Fibroblast of upper back skin (primary cell): ENCODE measurements at places on chromosomes 3 and 15.
A peak's percentile ranks its signal among the peaks of the same experiment; 100 is the strongest.

GRCh38 chr3:14522768-14523167 lies 17.4 kb downstream of the GRIP2 start:
- DNase-seq = no peak

DNA sequence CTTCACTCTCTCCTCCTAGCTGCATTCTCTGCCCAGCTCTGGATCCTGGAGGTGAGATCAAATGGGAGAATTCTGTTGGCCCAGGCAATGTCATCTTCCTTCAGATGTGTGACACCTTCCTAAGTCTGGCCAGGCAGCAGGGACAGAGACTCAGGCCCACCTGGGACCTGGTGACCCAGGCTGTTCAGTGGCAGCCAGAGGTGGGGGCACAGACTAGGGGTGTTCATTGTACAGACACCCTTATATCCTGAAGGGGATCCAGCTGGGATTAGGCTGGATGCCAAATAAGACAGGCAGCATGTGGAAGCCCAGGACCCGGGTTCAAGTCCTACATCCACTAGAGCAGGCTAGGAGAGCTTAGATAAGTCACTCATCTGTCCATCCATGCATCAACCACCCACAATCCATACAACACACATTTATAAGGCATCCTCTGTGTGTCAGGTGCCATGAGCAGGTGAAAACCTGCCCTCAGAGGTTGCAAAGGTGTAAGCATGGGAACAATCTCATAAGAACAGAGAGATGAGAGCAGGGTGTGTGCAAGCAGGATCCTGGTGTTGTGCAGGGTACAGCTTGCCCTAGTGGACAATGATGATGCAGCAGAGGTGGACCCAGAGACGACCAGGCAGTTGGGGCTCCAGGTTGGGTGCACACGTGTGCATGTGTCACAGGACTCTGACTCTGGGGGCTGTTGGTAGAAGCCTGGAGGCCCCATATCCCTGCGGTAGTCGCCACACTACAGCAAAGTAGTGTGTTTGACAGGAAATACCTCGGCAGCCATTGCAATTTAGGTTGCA lies 18.3 kb upstream of the RPL29 start:
- no peak for DNase-seq

GRCh38 chr3:79354179-79354688 lies 413.6 kb downstream of the ROBO1 start:
- DNase-seq = peak; percentile 27

DNA sequence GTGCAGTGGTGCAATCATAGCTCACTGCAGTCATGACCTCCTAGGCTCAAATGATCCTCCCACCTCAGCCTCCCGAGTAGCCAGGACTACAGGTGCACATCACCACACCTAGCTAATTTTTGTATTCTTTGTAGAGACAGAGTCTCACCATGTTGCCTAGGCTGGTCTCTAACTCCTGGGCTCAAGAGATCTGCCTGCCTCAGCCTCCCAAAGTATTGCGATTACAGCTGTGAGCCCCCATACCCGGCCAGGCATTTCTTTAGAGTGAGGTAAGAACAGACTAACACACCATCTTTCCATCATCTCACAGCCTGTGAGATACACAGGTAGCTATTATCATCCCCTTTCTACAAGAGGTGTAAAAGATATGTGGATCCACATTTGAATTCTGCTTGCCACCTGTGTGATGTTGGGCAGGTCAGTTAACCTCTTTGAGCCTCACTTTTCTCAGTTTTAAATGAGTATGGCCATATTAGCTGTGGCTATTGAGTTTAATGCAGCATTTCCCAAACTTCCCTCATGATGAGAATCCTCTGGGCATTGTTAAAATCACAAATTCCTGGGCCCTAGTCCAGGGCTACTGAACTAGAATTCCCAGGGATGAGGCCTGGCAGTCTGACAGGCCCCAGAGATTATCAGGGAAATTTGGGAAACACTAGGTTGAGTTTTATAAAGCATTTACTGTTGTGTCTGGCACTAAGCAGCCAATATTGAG lies 46.0 kb downstream of the ANP32A start:
- peak; percentile 68 for DNase-seq

DNA sequence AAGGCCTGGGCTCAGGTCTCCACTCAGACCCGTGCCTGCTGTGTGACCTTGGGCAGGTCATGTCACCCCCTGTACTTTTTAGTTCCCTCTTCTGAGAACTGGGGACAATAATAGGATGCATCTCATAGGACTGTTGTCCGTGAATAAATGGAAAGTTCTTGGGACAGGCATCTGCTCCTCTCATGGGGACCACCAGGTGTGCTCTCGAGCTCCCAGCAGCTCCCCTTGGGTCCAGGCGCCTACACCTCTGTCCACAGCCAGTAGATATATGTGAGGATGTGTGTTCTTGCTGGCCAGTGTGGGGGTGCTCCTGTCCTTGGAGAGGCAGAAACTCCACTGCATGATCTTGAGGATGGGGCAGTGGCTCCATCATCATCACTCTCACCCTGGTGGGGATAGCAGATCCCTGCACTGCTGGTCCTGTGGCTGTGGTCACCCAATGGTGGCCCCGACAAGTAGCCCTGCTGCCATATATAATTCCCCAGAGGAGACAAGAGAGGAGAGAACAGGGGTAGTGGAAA lies 257.6 kb upstream of the TLE3 start:
- no peak for DNase-seq

- peak; percentile 75 for DNase-seq
These were observed 56.1 kb upstream of the PLXNA1 start for GRCh38 chr3:126926684-126927400.

DNA sequence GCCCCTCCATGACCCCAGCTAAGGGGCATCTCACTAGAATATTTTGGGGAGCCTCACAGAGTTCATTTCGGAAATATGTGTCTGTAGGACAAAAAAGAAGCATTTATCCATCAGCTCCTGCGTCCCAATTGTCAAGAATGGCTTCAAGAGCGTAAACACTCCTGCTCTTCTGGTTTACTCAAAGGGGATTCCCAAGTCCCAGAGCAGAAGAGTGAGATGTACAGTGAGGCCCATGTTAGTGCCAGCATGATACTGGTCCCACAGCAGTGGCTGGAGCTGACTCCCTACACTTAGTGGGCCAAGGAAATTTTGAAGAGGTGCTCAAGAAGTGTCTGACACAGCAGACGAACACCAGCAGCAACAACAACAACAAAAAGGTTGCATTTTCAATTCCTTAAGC lies 34.9 kb upstream of the ARL8B start:
- no peak for DNase-seq

GRCh38 chr15:58165661-58166060 lies 27.5 kb downstream of the AQP9 start:
- DNase-seq = peak; percentile 37

DNA sequence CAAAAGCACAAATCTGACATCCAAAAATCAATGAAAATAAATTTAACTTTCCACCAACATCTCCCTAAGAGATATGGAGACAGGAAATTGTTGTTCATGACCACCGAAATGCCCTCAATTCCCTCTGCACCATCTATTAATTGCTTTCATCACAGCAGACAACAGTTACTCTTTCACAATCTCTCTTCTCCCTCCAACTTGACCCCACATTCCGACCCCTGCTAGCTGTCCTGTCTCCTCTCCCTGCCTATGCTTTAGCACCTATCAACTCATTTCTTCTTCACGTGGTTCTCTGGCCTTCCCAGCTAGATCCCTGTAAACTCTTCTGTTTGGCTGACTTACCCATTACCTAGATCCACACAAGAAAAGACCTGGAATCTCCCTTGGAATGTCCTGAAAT lies 173.9 kb upstream of the ADAMTS9 start:
- DNase-seq = peak; percentile 12

GRCh38 chr3:168141405-168141998 lies 45.8 kb upstream of the GOLIM4 start:
- DNase-seq = no peak

DNA sequence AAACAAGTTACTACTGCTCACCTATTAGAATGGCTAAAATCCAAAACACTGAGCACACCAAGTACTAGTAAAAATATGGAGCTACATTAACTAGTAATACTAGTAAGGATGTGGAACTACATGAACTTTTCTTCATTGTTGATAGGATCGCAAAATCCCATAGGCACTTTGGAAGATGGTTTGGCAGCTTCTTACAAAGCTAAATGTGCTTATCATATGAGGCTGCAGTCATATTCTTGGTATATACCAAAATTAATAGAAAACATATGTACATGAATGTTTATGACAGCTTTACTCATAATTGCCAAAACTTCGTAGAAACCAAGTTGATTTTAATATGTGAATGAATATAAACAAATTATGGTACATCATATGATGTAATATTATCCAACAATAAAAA lies 366.8 kb upstream of the KCNMB2 start:
- DNase-seq = peak; percentile 41

GRCh38 chr3:103388214-103388613 lies 953.4 kb downstream of the ZPLD1 start:
- peak; percentile 87 for DNase-seq

GRCh38 chr3:190537146-190537545 lies 23.3 kb downstream of the IL1RAP start:
- DNase-seq = no peak

DNA sequence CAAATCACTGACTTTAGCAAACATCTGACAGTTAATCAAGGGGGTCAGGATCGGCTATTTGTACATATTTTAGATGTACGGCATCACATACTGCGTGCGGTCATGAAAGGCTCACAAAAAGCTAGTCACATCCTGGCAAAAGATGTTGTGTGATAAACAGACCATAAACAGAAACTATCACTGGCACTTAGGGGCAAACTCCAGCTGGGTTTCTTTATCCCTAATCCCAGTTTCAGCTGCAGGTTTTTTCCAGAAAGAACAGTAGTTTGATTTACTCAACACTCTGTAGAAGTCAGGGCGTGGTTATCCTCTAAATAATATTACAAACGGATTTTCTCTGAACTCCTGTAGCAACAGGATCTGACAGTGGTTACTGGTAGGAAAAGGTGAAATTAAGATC lies 112.4 kb upstream of the BHLHE40 start:
- DNase-seq = no peak

DNA sequence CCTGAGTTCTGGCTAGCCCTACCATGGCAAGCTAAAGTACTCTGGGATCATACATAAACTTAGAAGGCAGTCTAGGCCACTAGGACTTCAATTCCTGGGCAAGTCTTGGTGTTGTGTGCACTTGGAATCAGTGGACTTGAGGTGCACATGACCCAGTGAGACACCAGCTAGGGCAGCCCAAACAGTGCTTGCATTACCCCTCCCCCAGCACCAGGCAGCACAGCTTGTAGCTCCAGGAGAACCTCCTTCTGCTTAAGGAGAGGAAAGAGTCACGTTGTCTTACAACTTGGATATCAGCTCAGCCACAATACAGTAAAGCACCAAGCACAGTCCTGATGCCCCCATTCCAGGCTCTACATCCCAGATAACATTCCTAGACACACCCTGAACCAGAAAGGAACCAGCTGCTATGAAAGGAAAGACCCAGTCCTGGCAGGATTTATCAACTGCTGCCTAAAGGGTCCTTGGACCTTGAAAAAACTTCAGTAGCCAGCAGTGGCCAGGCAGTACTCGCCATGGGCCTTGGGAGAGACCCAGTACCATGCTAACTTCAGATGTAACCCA lies 57.2 kb downstream of the MYO9A start:
- no peak for DNase-seq

- no peak for DNase-seq
These were observed 48.4 kb upstream of the SPPL2A start for GRCh38 chr15:50813865-50814264.

- peak; percentile 95 for DNase-seq
These were observed 56.5 kb upstream of the GATA2 start for GRCh38 chr3:128549283-128550112.

DNA sequence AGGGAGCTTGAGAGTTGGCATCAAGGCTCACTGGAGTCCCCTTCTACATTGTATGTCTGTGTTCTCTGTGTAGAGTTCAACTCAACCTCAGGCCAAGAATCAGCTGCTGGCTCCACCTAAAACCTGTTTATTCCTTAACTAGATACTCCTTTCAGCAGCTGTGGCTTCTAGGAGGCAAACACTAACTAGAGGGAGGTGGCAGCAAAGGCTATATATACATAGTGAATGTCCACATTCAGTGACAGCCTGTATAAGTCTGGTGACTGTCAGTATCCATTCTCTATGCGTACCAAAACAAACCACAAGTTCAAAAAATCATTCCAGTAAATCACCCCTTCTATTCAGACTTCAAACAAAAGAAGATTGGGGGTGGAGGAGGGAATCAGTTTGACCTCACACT lies 184.3 kb downstream of the CDIN1 start:
- no peak for DNase-seq

DNA sequence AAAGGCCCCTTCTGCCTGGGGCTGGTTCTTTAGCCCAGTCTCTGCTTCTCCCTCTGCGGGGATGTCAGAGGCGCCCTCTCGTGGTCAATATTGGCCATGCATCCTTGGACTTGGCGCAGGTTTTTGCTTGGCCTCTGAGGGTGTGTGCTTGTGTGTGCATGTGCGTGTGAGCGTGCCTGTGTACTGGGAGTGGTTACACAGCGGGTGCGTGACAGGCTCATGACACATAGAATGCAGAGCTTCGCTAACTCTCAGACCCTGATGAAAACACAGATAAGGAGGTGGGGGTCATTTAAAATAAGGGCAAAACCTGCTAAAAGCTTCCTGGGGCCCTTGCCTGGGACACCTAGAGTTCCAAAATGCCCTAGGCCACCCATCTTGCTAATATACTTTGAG lies 160.9 kb downstream of the SMAD6 start:
- peak; percentile 86 for DNase-seq

DNA sequence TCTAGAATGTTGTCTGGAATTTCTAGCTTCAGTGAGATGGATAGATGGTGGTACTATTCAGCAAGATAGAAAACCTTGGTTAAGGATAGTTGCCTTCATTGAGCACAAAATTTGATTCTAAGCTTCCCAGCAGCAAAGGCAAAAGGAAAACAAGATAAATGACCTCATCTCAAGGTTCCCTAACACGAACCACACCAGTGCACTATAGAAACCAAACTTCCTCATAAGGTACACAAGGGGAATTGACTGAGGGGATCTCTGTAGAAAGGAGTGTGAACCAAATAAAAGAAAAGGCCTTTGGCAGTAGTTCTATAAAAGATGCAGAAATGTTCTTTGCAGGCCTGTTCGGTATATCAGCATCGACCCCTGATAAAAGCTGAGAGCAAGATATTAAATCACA lies 288.9 kb downstream of the SHQ1 start:
- no peak for DNase-seq

GRCh38 chr3:171407759-171408158 lies 52.4 kb downstream of the TNIK start:
- DNase-seq = peak; percentile 83
